ENCODE measurements at places on chromosomes 6 and 20. TPM values are rescaled to one million over a fixed set of nuclear protein-coding genes. Genes with fewer than 3 reads are reported as not detected.

Gene SRXN1
- 1.0 TPM for total RNA-seq

GRCh38 chr6:160818934-160819333, 116.9 kb downstream of the PLG start:
- DNase-seq = no peak

Gene GCNT2
- 3.2 TPM for total RNA-seq

DNA sequence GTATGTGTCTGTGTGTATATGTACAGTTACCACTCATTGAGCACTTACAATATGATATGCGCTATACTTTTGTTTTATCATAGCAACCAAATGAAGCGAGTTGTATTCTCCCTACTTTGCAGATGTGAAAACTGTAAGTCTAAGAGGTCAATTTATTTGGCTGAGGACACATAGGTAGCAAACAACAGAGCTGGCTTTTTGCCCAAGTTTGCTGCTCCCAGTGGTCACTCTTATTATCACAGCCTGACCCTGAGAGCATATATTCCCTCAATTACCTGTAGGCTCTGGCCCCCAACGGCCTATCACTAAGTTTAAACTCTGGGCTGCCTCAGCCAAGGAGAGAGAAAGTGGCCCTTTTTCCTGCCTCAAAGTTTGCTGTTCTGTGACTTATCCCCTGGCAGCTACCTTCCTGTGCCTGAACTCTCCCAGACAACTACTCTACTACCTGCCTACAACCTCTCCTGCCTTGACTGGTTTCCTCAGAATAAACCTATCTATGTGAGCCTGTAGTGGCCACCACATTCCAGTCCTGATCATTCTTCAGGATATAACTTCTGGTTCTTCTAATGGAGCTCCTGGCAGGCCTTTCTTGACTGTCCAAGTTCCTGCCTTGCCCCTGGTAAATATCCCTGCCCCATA, 221.8 kb downstream of the FRK start:
- DNase-seq = no peak

DNA sequence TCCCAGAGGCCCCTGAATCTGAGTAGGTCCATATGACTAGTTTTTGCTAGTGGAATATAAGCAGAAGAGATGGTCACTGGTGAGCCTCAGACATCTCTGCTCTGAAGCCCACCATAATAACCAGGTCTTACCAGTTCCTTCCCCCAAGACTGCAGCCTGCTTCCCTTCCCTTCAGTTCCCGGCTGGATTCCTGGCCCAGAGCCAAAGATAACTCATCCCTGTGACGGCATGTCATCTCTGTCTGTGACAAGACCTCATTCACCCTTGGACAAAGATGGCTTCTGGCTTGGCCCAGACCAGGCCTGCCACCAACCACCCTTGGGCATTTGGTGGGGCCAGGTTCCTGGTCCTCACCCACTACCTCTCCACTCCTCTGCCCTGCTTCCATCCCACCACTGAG, 145.5 kb upstream of the TOP1 start:
- no peak for DNase-seq

DNA sequence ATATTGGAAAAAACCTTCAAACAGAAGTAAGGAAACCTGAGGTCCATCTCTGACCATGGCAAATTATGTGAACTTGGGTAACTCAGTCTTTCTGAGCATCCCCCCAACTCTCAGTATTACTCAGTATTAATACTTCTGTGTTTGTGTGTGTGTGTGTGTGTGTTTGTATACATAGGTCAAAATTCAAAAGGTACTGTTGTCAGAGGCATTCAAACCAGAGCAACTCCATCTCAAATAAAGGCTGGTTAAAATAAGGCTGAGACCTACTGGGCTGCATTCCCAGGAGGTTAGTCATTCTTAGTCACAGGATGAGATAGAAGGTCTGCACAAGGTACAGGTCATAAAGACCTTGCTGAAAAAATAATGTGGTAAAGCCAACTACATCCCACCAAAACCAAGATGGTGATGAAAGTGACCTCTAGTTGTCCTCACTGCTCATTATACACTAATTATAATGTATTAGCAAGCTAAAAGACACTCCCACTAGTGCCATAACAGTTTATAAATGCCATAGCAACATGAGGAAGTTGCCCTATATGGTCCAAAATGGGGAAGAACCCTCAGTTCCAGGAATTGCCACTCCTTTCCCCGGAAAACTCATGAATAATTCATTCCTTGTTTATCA, 33.3 kb upstream of the SLC22A16 start:
- DNase-seq = no peak

GRCh38 chr6:75499640-75500039, 6.0 kb upstream of the FILIP1 start:
- DNase-seq = no peak

DNA sequence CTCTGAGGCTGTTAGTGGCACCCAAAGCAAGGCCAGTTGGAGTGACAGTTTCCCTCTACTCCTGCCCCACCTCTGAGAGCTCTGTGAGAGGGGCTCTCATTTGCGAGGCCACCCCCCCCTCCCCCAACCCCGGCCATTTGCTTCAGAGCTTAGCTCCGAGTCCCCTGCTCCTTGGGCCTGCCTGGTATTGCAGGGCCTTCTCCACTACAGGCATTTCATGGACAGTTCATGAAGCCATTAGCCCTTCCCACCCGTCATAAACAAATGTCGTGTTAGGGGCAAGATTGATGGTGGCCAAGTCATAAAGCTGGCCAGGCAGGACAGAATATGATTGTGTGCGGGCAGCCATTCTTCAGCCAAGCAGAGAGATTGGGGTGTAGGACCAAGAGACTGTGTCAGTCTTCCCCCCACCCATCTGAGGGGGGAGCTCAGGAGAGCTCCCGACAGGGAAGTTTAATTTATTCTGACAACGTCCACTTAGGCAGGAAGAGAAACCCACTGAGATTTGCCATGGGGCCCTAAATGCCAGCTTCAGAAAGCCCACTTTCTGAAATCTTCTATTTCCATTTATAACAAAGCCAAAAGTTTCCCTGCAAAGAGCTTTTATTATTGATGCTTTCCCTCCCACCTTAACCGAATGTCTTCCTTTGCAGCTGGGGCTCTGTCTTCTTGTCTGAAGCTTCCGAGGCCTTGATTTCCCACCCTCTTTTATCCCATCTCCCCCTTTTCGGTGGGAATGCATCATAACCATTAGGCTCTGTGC, 7.2 kb downstream of the FOXC1 start:
- DNase-seq = no peak

- DNase-seq = no peak
These were observed 29.1 kb upstream of the HDAC2 start for GRCh38 chr6:114000069-114000468.

DNA sequence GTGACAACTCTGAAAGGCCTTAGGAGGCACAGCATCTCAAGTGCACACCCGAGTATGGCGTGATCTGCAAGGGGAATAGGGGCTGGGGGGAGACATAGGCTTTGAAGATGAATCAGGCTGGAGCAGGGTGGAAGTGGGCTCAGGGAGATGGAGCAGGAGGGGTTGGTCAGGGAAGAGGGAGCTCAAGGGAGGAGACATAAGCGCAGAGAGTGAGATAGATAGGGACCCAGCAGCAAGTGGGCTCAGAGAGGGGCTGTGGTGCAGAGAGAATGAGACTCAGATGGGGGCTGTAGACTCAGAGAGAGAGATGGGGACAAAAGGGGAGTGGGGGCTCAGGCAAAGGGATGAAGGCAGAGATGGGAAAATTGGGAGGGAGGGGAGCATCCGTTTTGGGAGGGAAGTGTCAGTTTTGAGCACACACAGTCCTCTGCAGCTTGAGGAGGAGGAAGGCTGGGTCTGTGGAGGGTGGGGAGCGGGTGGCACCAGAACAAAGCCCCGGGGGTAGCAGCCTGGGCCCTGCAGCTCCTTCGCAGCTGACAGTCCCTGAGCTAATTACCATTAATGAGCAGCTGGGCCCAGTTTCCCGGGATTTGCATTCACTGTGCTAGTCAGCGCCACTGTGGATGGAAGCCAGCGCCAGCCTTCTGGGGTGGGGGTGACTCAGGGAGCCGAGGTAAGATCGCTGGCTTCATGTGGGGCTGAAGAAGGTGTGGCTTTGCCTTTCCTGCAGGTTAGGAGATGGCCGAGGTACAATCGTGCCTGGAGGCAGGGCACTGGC, 18.7 kb downstream of the SRXN1 start:
- no peak for DNase-seq

- DNase-seq = no peak
These were observed 24.8 kb downstream of the MAN1A1 start for GRCh38 chr6:119324718-119325117.

Gene PGC
- total RNA-seq = not detected

DNA sequence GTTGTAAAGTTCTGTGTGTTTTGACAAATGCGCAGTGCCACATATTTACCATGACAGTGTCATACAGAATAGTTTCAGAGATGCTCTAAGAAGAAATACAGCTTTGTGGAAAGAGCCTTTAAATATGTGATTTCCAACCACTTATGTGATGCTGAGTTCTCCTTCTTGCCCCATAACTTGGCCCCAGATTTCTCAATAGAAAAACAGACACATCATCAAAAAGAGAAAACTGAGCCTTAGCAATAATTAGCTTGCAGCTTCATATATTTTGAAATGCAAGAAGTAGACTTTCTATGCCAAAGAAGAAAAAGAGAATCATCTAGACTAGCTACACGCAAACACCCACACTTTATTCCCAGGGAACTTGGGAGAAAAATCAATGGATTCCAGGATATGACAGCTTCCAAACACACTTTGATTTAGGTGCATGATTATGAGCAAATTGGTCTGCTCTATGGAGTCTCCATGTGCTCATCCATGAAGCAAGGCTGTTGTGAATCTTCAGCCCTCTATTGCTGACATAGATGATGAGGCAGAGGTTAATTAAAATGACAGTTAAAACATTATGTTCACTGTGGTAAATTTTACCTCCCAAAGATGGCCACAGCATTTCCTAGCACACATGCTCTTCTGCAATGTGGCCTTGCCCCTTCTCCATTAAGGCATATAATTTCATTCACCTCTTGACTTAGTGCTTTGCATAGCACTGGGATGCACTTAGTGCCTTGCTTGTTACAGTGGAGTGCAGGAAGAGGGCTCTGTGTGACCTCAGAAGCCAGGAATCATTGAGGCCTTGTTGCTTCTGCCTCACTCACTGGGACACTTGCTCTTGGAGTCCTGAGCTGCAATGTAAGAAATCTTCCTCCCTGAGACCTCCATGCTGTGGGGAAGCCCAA, 174.6 kb downstream of the SYNDIG1 start:
- no peak for DNase-seq

DNA sequence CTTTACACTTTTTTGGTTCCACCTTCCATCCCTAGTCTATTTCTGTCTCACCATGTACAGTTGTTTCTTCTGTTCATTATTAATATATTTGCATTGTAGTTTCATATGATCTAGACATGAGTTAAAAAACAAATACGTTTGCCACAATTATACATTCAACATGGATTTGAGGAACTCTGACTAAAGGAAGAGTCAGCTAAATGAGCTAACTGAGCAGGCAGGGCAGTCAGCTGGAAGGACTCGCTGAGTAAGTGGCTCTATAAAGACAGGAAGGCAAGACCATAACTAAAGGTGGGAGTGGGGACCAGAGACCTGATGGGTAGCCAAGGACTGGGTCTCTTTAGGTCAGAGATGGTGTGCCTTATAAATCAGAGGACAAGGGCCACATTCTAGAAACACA, 26.3 kb downstream of the TMX4 start:
- no peak for DNase-seq

Gene CDH22
- not detected for total RNA-seq

GRCh38 chr6:71083308-71083820, 126.5 kb upstream of the B3GAT2 start:
- no peak for DNase-seq

GRCh38 chr20:33663161-33664084, 1.3 kb downstream of the C20orf144 start:
- peak; percentile 51 for DNase-seq

- DNase-seq = no peak
These were observed 24.3 kb upstream of the TBX18 start for GRCh38 chr6:84788689-84789088.

Gene ANGPT4
- not detected for total RNA-seq

Gene RIMS1
- not detected for total RNA-seq

Gene POPDC3
- total RNA-seq = not detected

DNA sequence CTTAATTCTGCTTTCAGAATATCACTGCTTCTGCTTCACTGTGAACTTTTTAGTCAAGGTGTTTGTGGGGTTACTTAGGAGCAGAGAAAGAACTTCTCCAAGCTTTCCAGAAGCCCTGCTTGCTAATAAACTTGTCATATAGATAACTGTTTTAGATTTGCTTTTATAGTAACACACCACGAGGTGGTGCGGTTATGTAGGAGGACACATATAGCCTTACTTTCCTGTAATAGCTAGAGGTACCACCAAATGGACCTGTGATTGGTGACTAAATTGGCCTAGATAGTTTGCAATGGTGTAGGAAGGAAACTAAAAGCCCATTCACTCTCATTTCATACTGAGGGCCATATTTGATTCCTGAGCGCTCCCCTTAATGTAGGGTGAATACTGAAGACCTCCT, 52.3 kb upstream of the BCLAF1 start:
- DNase-seq = no peak

Gene FKBP1C
- 1.6 TPM for total RNA-seq

Gene NANP
- 1.0 TPM for total RNA-seq

- no peak for DNase-seq
These were observed 89.4 kb upstream of the PAK5 start for GRCh38 chr20:9928281-9928737.

Gene NMBR
- not detected for total RNA-seq

Gene PNPLA1
- not detected for total RNA-seq

GRCh38 chr20:50283922-50284810, 93.5 kb downstream of the CEBPB start:
- no peak for DNase-seq

Gene HSPA12B
- total RNA-seq = not detected

DNA sequence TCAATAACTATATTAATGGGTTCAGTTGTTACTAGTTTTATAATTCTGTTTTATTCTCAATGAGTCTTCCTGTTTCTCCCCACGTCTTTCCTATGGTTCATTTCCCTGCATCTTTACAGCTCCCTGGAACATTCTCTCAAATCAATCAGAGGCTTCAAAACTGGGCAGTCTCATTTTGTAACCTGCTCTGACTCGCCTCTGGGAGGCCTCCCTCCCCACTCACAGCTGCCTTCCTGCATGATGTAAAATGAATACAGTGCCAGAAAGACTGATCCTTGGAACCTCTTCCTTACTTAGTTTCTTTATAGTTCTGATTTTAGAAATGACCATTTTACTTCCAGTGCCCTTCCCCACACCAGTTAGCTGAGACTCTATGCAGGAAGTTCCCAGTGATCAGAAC, 103.9 kb downstream of the ESR1 start:
- no peak for DNase-seq

DNA sequence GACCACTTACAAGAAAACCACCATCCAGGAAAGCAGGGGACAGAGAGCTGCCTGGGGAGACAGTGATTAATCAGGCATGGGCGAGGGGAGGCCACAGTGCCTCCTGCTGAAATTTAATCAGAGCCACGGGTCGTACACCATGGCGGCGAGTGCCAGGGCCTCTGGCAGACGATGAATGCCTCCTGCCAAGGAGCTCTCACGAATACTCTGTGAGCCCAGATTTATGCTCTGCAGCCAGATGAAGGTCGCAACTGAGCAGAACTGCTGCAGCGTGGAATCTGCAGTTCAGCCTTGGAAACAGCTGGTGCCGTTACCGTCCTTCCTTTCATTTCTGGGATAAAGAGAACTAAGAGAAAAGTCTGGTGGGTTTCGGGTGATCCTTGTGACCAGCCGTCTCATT, 85.6 kb downstream of the BFSP1 start:
- DNase-seq = no peak

Gene BCLAF1
- 262 TPM for total RNA-seq
